CD8-positive, alpha-beta memory T cell (primary cell): ENCODE measurements at places on chromosomes 3 and 15.

- DNase-seq, result no peak
Measured at GRCh38 chr15:64990168-64990470, 405 bp upstream of the SPG21 start.

- DNase-seq, result no peak
Measured at GRCh38 chr15:60272623-60273022, 125.2 kb downstream of the ANXA2 start.

- no peak for DNase-seq
Measured at GRCh38 chr3:188750617-188751016, 421.2 kb upstream of the TPRG1 start.

- no peak for DNase-seq
Measured at GRCh38 chr3:126021224-126021623, 52.2 kb downstream of the ROPN1B start.

GRCh38 chr3:53633197-53633787, 138.9 kb downstream of the CACNA1D start:
- no peak for DNase-seq

GRCh38 chr15:78988361-78988911, 43.6 kb upstream of the CTSH start:
- no peak for DNase-seq
